Forelimb muscle (tissue), 1 donor: ENCODE measurements at places on chromosomes 5 and 9. TPM values are rescaled to one million over a fixed set of nuclear protein-coding genes. Genes with fewer than 3 reads are reported as not detected.

DNA sequence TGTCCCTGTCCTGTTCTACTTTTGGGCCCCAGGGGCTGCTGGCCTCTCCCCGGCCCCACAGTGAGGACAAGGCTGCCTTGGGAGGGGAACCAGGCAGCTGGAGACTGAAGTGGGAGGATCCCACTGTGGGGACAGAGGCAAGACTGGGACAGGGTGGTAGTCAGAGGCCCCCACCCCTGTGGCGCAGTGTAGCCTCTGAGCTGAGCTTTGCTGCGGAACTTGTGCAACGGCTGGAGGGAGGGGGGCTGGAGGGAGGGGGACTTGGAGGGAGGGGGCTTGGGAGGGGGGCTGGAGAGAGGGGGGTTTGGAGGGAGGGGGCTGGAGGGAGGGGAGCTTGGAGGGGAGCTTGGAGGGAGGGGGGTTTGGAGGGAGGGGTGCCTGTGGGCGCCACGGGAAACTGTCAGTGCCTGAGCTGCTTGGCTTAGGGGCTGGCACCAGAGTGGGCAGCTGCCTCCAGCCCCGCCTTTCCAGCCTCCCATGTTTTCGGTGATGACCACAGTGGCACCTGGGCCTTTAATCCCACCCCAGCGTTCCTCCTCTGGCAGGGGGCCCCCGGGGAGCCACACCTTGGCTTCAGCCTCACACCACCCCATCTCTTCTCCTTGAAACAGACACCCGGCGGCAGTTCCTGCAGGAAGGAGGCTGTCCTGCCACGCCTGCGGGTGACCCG lies 2.3 kb upstream of the FUT7 start:
- DNase-seq, result no peak

DNA sequence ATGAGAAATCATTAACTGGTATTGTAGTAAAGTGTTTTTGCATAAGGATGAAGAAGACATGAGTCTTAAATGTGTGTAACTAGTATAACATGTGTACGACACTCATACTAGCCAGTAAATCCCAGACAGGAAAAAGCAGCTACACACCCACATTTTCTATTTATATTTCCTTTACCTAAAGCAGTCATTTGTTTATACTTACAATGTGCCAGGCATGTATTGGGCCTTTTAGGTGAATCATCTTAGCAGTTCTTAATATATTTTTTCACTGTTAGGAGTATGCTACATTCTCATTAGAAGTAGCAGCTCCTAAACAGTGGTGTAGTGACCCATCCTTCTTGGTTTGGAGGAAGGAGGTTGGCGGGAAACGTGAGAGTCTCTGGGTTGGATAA lies 55.8 kb upstream of the TMC1 start:
- DNase-seq, result no peak

DNA sequence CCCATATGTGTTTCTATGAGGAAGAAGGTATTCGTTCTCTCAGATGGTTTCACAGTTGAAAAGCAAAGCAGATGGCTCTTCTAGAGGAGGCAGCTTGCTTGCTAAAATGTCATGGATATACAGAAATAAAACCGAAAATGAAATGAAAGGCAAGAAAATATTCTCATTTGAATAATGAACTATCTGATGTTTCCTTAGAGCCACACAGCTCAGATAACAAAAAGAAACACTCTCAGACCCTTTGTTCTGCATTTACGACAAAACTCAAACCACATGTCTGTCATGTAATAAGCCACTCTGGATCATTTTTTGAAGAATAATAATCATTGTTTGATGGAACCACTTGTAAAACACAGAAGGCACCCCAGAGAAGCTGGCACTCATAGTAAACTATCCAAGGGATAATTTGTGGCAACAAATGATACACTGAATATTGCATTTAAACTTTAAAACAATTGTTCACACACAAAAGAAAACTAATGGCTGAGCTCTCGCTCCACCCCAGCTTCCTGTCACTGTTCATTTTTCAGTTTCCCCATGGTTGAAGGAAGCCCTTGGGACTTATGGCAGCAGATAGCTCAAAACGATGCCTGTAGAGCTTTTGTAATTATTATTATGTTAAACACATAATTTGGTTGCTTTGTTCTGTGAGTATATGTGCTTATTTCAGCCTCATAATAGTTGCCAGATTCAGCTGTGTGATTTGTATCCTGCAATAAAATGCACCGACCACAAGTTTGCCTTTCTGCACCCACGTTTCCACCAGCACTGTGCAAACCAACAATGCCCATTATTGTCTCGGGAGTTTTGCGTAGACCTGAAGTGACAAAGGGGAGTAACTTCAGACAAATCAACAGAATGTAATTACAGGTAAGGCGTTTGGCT lies 256.0 kb downstream of the TMEM167A start:
- no peak for DNase-seq

Gene PCDHGC3
- 83.8 TPM for polyA plus RNA-seq

Gene AGGF1
- 14.4 TPM for polyA plus RNA-seq
